Cortex of kidney (tissue), 1 donor: ENCODE measurements at places on chromosomes 4 and X.

GRCh38 chrX:95382799-95383198, 1301.8 kb upstream of the DIAPH2 start:
- DNase-seq, result no peak

GRCh38 chr4:52311464-52312125, 260.5 kb downstream of the SPATA18 start:
- no peak for DNase-seq

- no peak for DNase-seq
Measured at GRCh38 chrX:155108427-155108826, 37.1 kb downstream of the BRCC3 start.

DNA sequence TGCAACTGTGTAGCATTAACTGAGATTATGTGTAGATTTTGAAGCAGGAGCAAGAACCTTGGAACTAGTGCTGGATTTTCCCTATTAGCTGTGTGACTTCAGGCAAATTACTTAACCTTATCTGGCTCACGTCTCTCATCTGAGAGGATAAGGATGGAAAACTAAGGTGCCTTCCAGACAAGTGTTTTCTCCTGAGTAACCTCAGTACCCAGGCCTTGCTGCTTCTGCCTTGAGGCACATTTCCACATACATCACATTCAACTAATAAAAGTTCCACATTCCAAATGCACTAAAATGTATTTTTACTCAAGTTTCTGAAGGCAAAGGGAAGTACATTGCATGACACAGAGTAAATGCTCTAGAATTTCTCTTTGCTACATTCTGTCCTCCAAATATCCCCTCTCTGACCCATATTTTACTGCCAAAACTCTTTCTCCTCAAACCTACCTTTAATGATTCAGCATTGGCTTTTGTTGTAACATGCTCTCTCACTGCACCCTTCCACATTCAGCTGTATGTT, 195.4 kb upstream of the ADGRL3 start:
- no peak for DNase-seq

DNA sequence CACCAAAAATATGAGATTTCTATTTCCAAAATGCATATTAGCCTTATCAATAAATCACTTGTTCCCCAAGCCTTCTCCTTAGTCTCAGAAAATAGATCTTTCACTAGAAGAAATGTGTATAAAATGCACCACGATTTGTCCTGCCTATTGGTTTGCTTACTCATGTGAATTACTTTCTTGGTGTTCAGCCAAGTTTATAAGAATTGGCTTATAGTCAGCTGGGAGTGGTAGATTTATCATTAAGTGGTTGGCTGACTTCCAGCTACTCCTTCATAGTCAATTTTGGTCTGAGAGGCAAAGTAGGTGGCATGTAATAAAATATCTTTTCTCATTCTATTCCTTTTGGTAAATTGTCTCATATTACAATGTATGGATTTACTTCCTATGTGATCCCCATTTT, 1.3 kb downstream of the SULT1E1 start:
- no peak for DNase-seq

- no peak for DNase-seq
Measured at GRCh38 chr4:99165978-99166377, 21.9 kb upstream of the ADH4 start.

DNA sequence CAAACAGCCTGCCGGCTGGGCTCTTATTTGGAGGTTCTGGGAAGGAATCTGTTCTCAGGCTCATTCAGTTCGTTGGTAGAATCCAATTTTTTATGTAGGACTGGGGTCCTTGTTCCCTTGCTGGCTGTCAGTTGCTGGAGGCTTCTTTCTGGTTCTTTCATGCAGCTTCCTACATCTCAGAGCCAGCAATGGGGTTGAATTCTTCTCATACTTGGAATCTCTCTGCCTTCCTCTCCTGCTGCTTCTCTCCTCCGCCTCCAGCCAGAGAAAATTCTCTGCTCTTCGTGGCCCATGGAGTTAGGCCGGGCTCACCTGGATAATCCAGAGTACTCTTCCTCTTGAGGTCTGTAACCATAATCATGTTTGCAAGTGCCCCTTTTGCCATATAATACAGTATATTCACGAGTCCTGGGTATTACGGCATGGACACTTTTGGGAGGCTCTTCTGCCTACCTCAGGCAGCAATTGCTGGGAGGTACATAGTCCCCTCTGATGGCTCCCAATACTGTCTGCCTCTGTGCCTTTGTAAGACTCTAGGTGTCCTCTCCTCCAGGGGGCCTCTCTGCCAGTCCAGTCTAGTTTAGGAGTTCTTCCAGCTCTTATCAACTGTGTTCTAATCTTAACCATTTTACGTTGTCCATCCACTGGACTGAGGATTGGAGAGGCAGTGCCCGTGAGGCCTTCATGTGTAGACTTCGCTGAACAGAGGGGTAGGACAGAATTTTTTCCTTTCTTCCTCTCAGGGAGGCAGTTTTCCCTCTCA, 2.2 kb downstream of the TRMT44 start:
- no peak for DNase-seq

- DNase-seq, result no peak
Measured at GRCh38 chr4:2767705-2768074, 11.6 kb upstream of the TNIP2 start.

- no peak for DNase-seq
Measured at GRCh38 chrX:68895341-68895755, 66.5 kb downstream of the EFNB1 start.

DNA sequence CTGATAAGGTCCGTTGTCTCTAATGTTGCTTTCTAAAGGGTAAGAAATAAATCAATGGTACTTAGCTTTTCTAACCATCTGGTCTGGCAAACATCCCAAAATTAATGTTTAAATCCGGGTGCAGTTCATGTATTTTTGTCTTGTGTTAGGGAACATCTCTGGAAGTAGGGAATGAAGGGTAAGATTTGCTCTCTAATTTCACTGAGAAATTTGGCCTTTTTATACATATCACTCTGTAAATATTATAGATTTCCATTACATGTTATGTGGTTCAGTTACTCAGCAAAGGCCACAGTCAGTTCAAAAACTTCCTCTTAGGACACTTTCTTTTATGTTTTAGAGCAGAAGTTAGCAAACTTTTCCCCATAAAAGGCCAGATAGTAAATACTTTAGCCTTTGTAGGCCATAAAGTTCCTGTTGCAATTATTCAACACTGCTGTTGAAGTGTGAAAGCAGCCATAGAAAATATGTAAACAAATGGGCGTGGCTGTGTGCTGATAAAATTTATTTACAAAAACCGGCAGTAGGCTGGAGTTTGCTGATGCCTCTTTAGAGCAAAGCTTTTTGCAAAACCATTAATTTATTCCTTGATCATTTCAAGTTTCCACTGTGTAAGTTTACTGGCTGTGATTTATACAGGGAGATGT, 218.1 kb downstream of the ANTXR2 start:
- no peak for DNase-seq

- DNase-seq, result no peak
Measured at GRCh38 chr4:105126311-105127169, 20.1 kb upstream of the TET2 start.

GRCh38 chrX:19747652-19748610, 139.5 kb downstream of the SH3KBP1 start:
- no peak for DNase-seq

DNA sequence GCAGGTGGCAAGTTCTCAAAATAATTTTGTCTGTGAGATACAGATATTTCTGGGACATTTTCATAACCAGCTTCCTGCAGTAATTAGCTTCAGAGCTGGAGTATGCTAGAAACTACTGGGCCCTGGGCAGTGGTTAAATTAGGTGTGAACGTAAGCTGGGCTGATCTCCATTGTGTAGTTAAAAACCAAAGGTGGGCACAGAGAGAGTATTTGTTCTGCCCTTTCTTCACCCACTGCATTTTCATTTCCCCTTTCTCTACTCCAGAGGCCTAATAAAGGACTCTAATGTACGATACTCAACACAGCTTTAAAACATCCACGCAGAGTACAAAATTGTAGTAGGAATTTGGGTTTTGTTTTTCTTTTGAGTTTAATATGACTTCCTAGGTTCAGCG, 252.7 kb downstream of the SPRY1 start:
- no peak for DNase-seq

- no peak for DNase-seq
Measured at GRCh38 chrX:45794995-45795337, 594.3 kb upstream of the DIPK2B start.

DNA sequence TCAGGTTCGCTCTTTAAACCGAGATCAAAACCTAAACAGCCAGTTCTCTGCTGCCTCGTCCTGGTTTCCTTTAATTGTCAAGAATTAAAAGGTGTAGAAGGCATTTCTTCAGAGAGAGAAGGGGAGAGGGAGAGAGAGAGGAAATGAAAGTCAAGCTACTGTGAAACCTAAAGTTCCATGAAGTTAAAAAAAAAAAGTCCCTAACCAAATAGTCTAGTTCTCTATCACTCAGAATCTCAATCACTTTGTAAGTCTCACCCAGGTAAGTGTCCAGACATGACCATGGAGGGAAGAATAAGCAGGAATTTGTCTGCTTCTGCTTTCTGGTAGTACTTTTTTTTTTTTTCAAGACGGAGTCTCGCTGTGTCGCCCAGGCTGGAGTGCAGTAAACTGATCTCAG, 18.8 kb upstream of the SMIM14 start:
- no peak for DNase-seq

- no peak for DNase-seq
Measured at GRCh38 chrX:14193547-14193946, 163.9 kb upstream of the GEMIN8 start.

DNA sequence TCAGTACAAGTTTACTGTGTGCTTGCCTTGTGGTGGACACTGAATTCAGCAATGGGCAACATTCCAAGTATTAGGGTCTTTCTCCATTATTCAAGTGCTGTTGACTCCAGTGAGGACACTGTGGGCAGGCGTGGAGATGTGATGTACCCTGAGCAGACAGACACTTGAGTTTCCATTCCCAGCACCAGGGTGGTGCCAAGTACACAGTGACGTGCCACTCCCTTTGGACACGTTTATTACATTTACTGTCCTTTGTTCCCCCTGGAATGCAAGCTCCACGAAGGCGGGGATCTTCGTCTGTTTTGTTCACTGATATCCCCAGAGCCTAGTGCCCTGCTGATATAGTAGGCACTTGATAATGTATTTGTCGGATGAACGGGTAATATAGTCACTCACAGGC, 130.6 kb upstream of the STX18 start:
- DNase-seq, result no peak

- no peak for DNase-seq
Measured at GRCh38 chr4:142311916-142312315, 534.2 kb downstream of the INPP4B start.

DNA sequence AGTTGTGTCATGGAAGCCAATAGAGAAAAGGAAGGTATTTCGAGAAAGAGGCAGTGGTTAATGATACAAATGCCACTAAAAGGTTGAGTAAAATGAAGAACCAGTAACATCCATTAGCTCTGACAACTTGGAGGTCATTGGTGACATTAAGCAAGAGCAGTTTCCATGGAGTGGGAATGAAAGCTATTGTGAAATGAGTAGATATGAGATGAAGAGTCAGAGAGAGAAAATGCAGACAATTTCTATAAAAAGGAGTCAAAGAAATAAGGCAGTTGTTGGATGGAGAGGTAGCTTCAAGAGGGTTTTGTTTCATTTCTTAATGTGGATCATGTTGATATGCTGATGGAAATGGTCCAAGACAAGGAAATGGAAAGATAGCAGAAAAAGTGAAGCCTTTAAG, 9.6 kb upstream of the AMTN start:
- no peak for DNase-seq

- DNase-seq, result no peak
Measured at GRCh38 chrX:15373976-15374375, 10.2 kb downstream of the VEGFD start.
